ENCODE measurements at places on chromosomes 2 and 18.

DNA sequence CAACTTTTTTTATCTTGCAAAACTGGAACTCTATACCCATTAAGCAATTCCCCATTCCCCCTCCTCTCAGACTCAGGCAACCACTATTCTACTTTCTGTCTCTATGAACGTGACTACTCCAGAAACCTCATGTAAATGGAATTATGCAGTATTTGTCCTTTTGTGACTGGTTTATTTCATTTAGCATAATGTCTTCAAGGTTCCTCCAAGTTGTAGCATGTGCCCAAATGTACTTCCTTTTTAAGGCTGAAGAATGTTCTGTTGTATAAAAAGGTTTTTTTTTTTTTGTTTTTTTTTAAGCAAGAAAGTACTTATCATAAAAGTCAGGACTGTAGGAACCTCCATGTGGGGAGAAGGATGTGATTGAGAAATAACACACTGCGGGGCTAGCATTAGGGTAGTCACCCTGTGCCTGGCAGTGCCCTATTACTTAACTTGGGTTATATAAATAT is 262.9 kb upstream of the FBXO11 start:
- no peak for DNase-seq
- no peak overlapping the region for H3K27ac ChIP-seq
- no peaks in the 10 kb centered on the region for H3K27me3 ChIP-seq
- H3K36me3 ChIP-seq: no peaks in the 10 kb centered on the region
- H3K4me3 ChIP-seq: no peak overlapping the region

GRCh38 chr2:162126111-162126519 is 25.9 kb downstream of the GCG start:
- no peak for DNase-seq
- no peaks in the 10 kb centered on the region for H3K36me3 ChIP-seq
- no peak overlapping the region for H3K27ac ChIP-seq
- no peaks in the 10 kb centered on the region for H3K27me3 ChIP-seq

DNA sequence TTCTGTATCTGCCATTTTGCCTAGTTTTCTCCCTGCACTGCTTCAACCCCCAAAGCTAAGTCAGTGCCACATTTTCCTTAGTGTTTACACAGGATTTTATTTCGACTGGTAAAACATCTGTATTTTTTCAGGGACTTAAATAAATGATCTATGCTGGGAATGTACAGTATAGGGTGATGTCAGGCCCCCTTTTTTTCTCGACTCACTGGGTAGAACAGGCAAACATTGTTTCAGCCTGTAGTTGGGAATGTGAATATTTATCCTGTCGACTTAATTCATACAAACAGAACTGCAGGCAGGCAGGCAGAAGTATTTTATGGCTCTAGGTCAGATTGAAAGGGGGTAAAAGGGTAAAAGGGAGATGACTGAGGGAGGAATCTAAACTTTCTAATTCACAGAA is 123.5 kb upstream of the ZFP36L2 start:
- no peak overlapping the region for H3K27ac ChIP-seq
- DNase-seq: no peak
- no peaks in the 10 kb centered on the region for H3K4me1 ChIP-seq
- H3K4me3 ChIP-seq: no peak overlapping the region

GRCh38 chr2:172231508-172231907 is 128.8 kb upstream of the DLX2 start:
- peak overlapping the region; percentile 86 for H3K27ac ChIP-seq
- H3K4me1 ChIP-seq: peaks cover 61% of the 10 kb centered on the region
- no peaks in the 10 kb centered on the region for H3K36me3 ChIP-seq
- no peak for DNase-seq
- no peaks in the 10 kb centered on the region for H3K27me3 ChIP-seq

DNA sequence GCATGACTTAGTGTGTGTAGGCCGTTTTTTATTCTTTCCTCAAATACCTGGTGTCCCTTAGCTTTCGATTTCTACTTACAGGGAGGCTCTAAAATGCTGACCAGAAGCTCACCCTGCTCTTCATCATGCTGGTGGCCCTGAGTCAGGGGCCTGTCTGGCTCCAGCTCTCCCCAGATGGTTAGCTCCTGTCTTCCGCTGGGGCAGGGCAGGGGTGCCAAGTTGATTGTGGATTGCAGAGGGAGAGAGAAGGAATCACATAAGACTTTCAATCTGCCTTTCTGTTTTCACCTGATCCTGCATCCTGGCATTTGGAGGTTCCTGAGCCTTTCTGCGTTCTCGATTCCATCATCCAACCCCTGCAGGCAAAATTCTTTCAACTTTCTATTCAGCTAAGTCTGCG is 4.2 kb downstream of the CIB4 start:
- no peaks in the 10 kb centered on the region for H3K27me3 ChIP-seq
- no peak for DNase-seq

- H3K4me1 ChIP-seq: 0 out of 2 replicates have a peak, but pooled peaks cover 9% of the 10 kb centered on the region
- no peaks in the 10 kb centered on the region for H3K36me3 ChIP-seq
- DNase-seq: no peak
- H3K27ac ChIP-seq: no peak overlapping the region
Measured at GRCh38 chr2:210477496-210477895, 937 bp upstream of the LANCL1 start.

- H3K4me1 ChIP-seq: no peaks in the 10 kb centered on the region
Measured at GRCh38 chr18:51391731-51392130, 194.2 kb upstream of the MEX3C start.

- H3K27me3 ChIP-seq: no peaks in the 10 kb centered on the region
- peaks cover 28% of the 10 kb centered on the region for H3K36me3 ChIP-seq
- DNase-seq: no peak
- H3K4me3 ChIP-seq: no peak overlapping the region
Measured at GRCh38 chr2:11187731-11188130, 32.5 kb downstream of the SLC66A3 start.

- H3K27ac ChIP-seq: no peak overlapping the region
- no peaks in the 10 kb centered on the region for H3K36me3 ChIP-seq
- H3K4me3 ChIP-seq: peak overlapping the region; percentile 10
- no peaks in the 10 kb centered on the region for H3K4me1 ChIP-seq
- DNase-seq: no peak
- H3K27me3 ChIP-seq: no peaks in the 10 kb centered on the region
Measured at GRCh38 chr18:67417864-67418523, 98.5 kb downstream of the DSEL start.

- H3K27me3 ChIP-seq: no peaks in the 10 kb centered on the region
- H3K4me3 ChIP-seq: no peak overlapping the region
- no peak overlapping the region for H3K27ac ChIP-seq
- no peaks in the 10 kb centered on the region for H3K36me3 ChIP-seq
Measured at GRCh38 chr2:110166266-110166665, 38.5 kb downstream of the NPHP1 start.

DNA sequence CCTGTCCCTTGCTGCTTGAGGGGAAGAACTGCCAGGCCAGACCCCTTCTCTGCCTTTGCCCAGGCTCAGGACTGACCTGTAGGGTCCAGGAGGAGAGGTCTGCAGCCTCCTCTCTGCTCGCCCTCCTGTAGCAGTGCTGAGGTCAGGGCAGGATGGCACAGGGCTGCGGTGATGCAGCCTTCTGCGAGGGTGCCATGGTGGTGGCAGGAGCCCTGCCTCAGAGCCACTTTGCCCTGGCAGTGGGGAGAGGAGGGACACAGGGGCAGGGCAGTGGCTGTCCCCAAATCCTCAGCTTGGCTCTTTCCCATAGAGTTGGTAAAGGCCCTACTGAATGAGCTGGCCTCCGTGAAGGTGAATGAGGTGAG is 884 bp downstream of the PROM2 start:
- H3K4me1 ChIP-seq: peaks cover 39% of the 10 kb centered on the region
- no peaks in the 10 kb centered on the region for H3K27me3 ChIP-seq
- DNase-seq: no peak
- H3K36me3 ChIP-seq: peaks cover 16% of the 10 kb centered on the region

DNA sequence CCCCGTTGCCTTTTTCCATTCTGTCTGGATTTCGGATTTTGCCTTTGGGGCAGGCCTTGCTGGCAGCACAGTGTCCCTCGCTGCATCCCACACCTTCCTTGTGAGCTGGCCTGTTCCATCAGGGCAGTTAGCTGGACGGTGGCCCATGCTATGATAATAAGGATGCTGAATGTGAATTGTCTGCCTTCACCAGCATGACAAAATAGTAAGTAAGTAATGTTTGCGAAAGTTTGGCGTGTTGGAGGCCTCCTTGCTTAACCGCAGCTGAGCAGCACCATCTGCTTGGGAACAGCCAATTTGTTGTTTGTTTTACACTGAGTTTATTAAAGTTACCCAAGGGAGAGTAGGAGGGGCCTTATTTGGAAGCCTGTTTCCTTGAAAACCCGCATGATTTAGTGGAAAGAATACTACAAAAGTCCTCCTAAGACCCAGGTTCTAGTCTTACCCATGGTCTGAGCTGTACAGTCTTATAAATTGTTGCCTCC is 469.7 kb upstream of the FANCL start:
- no peaks in the 10 kb centered on the region for H3K36me3 ChIP-seq
- no peak overlapping the region for H3K27ac ChIP-seq
- DNase-seq: no peak
- no peaks in the 10 kb centered on the region for H3K27me3 ChIP-seq
- no peak overlapping the region for H3K4me3 ChIP-seq
